AG09309 (cell line): ENCODE measurements at places on chromosomes 5 and 9.

DNA sequence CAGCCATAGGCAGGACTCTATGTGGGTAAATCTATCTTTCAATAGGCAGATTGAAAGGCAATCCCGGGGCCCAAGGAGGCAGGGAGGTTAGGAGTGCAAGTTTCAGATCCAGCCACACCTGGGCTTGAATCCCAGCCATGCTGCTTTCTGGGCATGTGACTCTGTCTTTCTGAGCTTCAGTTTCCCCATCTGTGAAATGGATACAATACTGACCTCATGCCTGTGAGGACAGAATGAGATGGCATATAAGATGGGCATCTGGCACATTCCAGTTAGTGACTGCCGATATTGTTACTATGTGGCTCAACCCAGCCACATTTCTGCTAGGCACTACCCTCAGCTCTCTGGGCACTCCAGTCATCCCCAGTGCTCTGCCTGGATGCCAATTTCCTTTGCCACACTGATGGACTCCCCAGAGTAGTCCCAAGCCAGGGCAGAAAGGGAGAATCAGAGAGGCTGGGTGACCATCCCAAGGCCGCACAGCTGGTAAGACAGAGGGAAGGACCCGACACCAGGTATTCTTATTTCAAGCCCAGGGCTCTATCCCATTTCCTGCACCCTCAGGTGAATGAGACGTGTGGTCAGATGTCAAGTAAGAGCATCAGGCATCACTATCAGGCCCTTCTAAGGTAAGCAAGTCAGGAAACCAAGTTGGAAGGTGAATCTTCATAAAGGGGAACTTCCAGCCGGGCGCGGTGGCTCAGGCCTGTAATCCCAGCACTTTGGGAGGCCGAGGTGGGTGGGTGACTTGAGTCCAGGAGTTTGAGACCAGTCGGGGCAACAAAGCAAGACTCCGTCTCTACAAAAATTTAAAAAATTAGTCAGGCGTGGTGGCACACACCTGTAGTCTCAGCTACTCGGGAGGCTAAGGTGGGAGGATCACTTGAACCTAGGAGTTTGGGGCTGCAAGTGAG, 38.7 kb downstream of the SH3PXD2B start:
- no peak for DNase-seq

- peak; percentile 35 for DNase-seq
These were observed 70.8 kb downstream of the NXNL2 start for GRCh38 chr9:88605512-88606362.

DNA sequence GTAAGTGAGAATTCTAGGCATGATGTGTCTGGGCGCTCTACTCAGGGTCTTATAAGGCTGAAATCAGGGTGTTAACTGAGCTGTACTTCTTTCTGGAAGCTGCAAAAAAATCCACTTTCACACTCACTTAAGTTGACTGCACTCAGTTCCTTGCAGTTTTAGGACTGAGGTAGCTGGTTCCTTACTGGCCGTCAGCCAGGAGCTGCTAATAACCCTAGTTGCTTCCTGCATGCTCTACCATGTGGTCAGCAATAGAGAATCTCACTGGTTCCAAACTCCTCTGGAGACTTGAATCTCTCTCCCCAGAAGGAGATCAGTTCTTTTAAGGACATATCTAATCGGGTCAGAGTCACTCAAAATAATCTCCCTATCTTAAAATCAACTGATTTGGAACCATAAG, 911.2 kb downstream of the EFNA5 start:
- DNase-seq: no peak

GRCh38 chr5:143204474-143205246, 198.8 kb downstream of the NR3C1 start:
- DNase-seq: no peak

DNA sequence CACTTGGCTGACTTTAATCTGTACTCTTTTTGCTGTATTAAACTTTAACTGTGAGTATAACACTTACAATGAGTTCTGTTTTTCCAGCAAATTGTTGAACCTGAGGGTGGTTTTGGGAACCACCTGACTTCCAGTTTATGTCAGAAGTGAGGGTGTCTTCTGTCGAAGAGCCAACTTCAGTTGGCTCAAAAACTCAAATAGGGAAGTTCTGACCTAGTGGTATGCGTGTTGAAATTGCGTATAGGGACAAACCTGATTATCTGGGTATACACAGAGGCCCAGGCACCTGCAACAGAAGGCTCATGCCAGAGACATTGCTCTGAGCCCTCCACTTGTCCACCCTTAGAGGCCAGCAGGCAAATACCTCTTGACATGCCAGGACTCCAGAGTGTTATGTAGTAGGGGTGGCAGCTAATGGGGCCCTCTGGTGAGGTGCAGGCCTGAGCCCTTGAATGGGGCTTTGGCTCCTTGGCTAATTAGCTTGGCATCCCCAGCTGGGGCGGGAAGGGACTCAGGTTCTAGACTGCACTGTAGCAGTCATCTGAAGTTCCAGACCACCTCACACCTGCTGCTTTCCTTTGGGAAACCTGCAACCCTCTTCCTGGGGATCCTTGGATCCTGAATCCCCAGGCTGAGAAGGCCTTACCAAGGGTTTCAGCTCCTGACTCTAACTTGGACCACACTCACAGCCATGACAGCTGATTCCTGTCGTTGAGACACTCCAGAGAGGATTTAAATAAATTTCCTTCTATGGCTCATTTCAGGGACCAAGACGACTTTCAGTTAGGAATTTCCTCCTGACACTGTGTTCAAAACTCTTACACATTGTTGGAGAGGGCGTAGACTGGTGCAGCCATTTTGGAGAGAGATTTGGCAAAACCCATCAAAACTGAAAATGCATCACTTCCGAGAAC, 189.6 kb downstream of the HSPA4 start:
- no peak for DNase-seq

- no peak for DNase-seq
These were observed 16.0 kb upstream of the PTPDC1 start for GRCh38 chr9:94068257-94068656.

- DNase-seq: no peak
These were observed 32.3 kb upstream of the TMEM171 start for GRCh38 chr5:73088026-73088425.

DNA sequence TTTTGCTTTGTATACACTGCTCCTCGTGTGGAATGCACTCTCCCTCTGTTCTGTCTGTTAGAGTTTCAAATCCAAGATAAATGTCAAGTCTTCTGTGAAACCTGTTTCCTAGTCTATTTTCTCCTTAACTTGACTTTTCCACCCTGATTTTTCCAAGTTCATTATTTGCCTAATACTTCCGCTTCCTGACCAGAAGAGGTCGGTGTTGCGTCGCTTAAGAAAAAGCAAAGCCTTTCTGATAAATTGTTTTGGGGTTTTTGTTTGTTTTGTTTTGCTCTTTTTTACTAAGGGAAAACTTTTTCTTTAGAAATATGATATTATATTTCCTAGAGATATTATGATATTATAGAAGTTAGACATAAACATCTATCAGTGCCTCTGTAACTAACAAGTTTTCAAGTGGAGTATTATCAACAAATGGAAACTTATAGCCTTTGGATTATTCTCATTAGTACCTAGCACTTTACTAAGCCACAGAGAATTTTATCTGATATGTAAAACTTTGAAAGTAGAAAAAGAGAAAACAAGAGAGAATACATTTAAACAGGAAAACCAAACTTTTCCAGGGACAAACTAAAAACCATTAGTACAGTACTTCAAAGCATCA, 55.8 kb downstream of the PHAX start:
- DNase-seq: peak; percentile 2

GRCh38 chr5:65395526-65396155, 86.1 kb downstream of the ADAMTS6 start:
- no peak for DNase-seq

DNA sequence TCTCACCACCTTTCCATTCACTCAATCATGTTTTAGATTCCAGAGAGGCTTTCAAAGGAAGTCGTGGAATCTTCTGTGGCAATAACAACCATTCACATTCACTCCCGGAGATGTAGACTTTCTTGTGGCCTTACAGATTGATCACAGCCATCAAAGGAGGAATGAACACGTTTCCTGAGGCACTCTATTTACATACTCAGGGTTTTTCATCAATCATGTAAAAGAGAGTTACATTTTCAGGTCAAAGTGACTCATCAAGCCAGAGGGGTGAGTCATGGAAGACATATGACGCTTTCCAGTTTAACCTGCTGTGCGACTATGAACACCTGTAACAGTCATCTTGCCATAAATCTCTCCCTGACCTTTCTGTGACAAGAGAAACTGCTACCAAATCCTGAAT, 39.3 kb upstream of the RAD23B start:
- no peak for DNase-seq

GRCh38 chr5:9479361-9479760, 66.5 kb downstream of the SEMA5A start:
- peak; percentile 89 for DNase-seq

GRCh38 chr5:167832609-167833008, 458.8 kb upstream of the WWC1 start:
- DNase-seq: no peak

GRCh38 chr5:179732412-179732917, at the start of gene MAML1:
MAML1 (plus strand) TSS chr5:179732822; CDS start chr5:179733113, 291 bp downstream.
- DNase-seq: peak; percentile 99

- no peak for DNase-seq
These were observed 182.5 kb downstream of the CDK5RAP2 start for GRCh38 chr9:120397453-120397852.

- no peak for DNase-seq
These were observed 234.5 kb downstream of the PAPPA start for GRCh38 chr9:116387934-116388698.

DNA sequence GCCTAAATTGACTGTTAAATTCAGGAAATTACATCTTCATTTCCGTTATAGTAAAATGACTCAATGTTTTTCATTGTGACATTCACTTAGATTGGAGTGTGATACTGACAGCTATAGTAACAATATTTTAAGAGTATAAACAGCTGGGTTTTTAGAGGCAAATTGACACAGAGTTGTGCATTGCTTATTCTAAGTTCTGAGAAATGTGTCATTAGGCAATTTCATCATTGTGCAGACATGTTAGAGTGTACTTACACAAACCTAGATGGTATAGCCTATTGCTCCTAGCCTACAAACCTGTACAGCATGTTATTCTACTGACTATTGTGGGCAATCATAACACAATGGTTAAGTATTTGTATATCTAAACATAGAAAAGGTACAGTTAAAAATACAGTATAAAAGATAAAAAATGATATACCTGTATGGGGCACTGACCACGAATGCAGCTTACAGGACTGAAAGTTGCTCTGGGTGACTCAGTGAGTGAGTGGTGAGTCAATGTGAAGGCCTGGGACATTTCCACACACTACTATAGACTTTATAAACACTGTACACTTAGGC, 132.7 kb downstream of the PDE4D start:
- DNase-seq: no peak

GRCh38 chr5:91407204-91407603, 24.1 kb upstream of the ARRDC3 start:
- no peak for DNase-seq

GRCh38 chr9:129309041-129309430, 131.0 kb upstream of the IER5L start:
- DNase-seq: no peak

DNA sequence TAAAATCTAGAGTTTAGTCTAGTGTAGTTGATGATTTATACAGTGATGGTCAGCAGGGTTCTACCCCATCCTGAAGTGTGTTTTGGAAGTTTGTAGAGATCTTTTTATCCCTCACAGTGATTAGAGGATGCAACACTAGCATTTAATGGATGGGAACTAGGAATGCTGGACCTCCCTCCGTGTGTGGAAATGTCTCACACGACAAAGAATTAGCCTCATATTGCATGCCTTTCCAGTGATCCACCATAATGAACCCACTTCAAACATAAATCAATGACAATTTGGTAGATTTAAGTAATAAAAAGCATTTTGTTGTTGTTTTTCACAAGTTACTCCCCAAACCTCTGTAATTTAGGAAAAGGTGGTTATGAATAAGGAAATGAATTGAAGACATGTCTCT, 82.5 kb upstream of the LMNB1 start:
- DNase-seq: peak; percentile 38

DNA sequence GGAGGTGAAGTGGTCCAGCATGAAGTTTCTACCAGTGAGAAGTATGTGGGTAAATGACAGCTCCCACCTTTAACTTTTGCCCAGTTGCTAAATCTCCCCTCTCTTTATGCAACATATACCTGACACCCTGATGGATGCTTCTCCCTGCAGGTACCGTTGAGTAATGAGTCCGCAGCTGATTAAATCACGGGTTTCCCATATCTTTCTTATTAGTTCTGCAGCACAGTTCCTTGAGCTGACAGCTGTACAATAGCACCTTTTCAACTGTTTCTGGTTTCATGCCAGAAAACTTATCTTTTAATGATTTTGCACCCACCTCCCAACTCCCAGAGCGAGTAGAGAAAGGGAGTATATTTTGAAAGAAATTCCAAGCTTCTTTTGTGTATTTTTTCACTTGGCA, 161.0 kb upstream of the TUT7 start:
- no peak for DNase-seq

- no peak for DNase-seq
These were observed 14.6 kb downstream of the RASA1 start for GRCh38 chr5:87282269-87282668.

GRCh38 chr9:107647141-107647540, 157.6 kb upstream of the KLF4 start:
- no peak for DNase-seq

DNA sequence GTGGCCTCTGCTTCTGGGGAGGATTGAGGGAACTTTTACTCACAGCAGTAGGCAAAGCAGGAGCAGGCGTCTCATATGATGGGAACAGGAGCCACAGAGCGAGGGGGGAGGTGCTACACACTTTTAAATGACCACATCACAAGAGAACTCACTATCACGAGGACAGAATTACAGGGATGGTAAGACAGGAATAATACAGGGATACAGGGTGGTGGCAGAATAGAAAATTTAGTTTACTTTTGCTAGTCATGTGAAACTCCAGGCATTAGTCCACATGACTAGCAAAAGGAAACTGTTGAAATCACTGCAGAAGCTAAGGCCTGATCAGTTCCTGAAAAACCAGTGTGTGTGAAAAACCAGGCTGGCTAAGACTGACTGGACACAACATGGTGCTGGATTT, 382.4 kb downstream of the NNT start:
- no peak for DNase-seq

GRCh38 chr9:76502746-76503145, 43.8 kb downstream of the GCNT1 start:
- DNase-seq: no peak
